Activated CD4-positive, CD25-positive, alpha-beta regulatory T cell (primary cell): ENCODE measurements at places on chromosomes 2 and 18.

- no peak for DNase-seq
Observed at GRCh38 chr2:32290000-32290339, 12.3 kb downstream of the YIPF4 start.

- DNase-seq, result no peak
Observed at GRCh38 chr2:30373881-30374302, 73.2 kb upstream of the LCLAT1 start.

DNA sequence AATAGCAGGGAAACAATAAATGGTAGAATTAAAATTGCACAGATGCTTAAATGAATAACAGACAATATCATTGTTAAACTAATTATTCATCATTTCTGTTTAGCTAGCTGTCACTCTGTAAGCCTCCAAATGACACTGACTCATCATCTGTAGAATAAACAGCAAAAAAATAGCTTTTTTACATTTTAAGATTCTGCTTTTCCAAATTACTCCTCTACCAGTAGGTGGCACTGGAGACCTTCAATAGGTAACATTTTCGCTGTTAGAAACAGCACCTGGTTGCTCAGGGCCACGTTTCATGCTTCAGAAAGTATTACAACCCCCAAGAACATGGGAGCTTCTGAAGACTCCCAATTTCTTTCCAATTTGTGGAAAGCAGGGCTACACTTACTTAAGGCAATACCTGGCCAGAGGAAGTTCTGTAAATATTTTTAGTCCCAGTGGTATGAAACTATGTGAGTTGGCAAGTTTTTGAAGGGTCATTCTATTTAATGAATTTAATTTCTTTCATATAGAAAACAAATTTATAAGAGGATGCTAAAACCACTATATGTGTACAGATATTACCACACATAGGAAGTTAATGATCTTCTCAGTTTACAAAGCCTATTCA lies 45.4 kb downstream of the TTN start:
- DNase-seq, result no peak

GRCh38 chr18:44732238-44732563 lies 51.5 kb downstream of the SETBP1 start:
- no peak for DNase-seq

DNA sequence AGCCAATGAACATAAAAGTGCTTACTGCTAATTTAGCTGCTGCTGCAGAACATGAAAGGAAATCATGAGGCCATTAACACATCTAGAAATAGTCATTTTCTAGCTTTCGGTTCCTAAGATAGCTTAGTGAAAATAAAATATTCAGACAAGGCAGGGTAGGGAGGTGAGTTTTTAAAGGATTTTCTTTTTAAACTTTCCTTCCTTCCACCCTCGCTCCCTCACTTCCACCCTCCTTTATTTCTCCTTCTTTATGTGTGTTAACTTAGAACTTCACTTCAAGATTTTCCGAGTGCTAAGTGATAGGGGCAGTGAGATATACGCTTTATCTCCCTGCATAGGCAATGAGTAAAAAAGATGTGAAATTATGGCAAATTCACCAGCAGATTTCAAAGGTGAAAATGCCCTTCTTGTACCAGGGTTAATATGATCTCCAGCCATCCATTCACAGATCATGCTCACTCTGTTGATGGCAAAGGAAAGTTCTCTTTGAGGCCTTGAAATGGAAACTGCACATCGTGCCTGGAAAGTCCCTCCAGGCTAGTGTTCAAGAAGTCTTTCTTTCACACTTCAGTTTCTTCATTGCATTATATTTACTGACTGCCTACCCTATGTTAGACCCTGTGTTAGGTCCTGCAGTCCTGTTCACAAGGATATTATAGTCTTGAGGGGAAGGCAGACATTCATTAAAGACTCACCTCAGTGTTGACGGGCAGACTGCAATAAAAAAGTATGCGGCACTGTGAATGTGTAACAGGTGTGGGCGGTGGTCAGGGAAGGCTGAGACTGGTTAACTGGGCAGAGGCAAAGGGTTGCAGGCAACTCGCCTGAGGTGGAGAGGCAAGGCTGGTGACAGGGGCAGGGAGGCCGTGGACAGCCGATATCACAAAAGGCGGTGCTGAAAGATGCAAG lies 200.8 kb downstream of the PLCL1 start:
- DNase-seq, result peak; percentile 18

DNA sequence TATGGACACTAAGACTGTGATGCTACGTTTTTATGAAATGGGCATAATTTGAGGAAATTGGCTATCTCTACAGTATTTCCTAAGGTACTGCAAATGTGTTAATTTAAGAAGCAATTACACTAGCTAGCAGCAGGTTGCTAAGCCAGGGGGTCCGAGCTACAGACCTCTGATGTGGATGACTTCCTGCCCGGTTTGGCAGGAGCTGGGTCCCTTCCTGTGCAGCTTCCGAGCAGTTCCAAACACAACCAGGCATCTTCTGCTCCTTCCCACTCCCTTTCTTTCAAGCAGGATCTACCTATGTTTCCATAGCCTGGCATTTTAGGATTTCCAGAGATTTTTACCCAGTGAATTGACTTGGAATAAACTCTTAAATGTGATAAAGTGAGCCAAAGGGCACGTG lies 55.7 kb downstream of the SCN2A start:
- DNase-seq, result no peak

DNA sequence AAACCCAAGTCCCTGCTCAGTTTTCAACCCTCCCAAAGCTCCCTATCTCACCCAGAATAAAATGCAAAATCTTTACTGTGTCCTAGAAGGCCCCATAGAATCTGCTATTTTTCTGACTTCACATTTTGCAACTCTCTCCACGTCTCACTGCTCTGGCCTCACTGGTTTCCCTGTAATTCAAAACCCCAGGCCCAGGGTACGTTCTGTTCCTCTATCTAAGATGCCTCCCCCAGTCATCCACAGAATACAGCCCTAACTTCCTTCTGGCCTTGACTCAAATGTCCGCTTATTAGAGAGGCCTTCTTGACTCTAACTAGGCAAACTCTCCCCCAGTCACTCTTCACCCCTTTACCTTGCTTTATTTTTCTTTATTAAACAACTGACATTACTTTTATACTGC lies 42.0 kb downstream of the FAM161A start:
- no peak for DNase-seq

GRCh38 chr2:43407935-43408334 lies 181.5 kb upstream of the ZFP36L2 start:
- no peak for DNase-seq

- no peak for DNase-seq
Observed at GRCh38 chr2:120255986-120256650, 3.5 kb downstream of the RALB start.

DNA sequence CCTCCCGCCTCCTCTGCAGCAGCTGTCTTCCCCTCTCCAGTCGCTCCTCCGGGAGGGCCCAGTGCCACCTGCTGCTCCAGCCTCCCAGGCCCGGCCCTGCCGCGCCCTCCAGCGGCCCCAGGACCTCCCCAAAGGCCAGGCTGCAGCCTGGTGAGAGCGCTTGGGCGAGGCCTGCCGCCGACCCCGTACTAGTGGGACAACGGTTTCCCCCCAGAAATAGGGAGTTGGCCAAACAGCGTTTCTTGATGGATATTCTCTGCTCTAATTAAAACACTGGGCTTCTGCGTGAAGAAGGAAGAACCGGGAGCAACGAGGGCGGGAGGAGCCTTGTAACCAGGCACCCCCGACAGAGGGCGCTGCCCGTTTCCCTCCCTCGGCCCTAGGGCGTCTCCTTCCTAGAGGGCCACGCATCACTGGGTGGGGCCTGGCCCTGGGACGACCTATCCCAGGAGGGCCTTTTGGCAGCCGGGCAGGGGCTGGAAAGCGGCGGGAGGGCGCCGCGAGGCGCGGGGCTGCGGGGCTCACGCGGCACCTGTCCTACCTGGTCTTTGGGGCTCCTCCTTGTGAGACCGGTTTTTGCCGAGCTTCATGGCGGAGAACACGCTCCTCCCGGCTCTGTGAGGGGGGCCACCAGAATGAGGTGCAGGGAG lies 25.4 kb upstream of the OTOF start:
- DNase-seq, result peak; percentile 52

DNA sequence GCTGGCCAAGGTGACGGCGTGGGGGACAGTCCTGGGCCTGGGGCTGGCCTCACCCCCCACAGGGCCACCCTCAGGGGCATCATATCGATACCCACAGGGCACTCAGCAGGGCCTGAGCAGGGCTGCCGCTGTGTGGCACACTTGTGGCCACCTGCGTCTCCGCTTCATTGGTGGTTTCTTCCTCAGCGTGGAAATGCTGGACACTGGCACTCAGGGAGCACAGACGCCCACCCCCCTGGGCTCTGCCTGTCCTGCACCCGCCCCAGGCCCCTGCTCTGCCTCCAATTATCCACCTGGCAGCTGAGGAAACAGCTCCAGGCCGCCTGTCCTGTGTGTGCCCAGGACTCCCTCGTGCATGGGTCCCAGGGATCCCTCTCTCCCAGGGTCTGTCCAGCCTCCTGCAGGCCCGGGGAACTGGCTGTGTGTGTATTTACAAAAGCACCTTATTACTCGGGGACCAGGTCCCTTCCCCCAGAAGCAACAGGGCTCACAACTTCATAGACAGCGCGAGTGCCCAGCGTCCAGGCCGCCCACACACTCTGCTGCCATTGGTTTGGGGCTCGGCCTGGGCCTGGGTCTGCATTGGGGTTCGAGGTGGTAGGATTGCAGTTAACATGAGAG lies 13.1 kb downstream of the CROCC2 start:
- DNase-seq, result no peak

DNA sequence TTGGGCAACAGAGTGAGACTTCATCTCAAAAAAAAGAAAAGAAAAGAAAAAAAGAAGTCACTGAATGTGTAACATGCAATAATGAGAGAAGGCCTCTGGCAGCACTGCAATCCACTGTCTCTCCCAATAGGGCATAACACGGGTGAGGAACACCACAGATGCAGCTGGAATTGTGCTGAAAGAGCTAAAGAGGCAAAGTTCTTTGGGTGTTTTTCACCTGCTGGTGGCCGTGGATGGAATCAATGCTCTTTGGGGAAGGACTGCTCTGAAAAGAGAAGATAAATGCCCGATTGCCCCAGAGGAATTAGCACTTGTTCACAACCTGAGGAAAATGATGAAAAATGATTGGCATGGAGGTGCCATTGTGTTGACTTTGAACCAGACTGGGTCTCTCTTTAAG lies 31.0 kb upstream of the CYBRD1 start:
- no peak for DNase-seq

GRCh38 chr18:48394176-48394575 lies 15.0 kb downstream of the ZBTB7C start:
- DNase-seq, result no peak

DNA sequence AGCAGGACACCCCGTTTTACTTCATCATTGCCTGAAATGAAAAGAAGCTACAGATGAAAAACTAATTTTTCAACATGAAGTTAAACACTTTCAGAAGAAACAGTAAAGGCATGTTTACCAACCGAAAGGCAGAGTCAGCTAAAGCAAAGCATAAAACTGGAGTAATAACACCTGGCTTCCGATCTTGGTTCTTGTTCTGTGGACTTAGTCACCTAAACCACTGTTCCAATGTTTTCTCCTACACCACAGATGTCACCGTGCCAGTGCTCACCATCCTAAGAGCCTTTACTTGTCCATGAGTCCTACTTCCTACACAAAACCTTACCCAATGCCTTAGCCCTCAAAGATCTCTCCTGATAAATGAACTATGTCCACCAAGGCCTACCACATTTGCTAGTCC lies 13.5 kb downstream of the MCM6 start:
- no peak for DNase-seq

- no peak for DNase-seq
Observed at GRCh38 chr18:26865557-26865956, at the start of gene AQP4. TSS of gene AQP4 (minus strand) at chr18:26865707. CDS start at chr18:26865689, 18 bp downstream.

GRCh38 chr2:126769118-126769517 lies 113.2 kb downstream of the GYPC start:
- DNase-seq, result no peak

GRCh38 chr2:40043191-40043590 lies 264.1 kb upstream of the THUMPD2 start:
- no peak for DNase-seq

GRCh38 chr2:10173258-10174005 lies 50.9 kb downstream of the RRM2 start:
- DNase-seq, result no peak

GRCh38 chr2:118807668-118808428 lies 39.6 kb downstream of the EN1 start:
- no peak for DNase-seq

- DNase-seq, result no peak
Observed at GRCh38 chr2:65586516-65586915, 154.1 kb upstream of the SPRED2 start.

GRCh38 chr2:113342650-113343049 lies 63.9 kb upstream of the PAX8 start:
- no peak for DNase-seq

DNA sequence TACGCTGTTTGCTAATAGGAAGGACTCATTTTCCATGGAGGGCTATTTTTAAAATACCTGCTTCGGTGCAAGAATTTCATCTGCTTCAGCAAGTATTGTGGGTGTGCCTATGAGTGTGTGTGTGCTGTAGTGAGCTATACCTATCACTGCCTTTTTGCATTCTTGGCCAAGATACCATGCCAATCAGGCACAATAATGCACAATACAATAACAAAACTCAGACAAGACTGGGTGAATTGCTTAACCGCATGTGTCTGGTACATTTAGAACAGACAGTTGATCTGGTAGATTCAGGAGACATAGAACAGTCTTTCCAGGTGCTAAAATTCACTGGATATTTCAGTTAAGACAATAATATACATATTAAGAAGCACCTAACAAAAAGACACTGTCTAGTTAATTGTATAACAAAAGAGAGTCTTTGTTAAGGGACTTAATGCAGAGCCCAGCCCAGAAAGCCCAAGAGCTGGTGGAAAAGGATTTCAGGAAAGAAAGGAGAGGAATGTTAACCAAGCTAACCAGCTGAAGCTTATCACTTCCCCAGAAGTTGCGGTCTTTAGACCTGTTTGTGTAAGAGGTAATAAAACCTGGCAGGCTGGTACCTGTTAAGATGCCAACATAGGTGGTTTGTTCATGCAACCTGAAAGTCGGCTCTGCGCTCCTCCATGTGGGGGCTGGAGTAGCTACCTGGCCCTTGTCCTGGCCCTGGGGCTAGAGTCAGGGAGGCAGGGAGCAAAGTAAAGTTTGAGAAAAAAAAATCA lies 153.3 kb upstream of the RBMS1 start:
- DNase-seq, result no peak

GRCh38 chr2:113240915-113241911 lies 37.5 kb downstream of the PAX8 start:
- DNase-seq, result no peak

DNA sequence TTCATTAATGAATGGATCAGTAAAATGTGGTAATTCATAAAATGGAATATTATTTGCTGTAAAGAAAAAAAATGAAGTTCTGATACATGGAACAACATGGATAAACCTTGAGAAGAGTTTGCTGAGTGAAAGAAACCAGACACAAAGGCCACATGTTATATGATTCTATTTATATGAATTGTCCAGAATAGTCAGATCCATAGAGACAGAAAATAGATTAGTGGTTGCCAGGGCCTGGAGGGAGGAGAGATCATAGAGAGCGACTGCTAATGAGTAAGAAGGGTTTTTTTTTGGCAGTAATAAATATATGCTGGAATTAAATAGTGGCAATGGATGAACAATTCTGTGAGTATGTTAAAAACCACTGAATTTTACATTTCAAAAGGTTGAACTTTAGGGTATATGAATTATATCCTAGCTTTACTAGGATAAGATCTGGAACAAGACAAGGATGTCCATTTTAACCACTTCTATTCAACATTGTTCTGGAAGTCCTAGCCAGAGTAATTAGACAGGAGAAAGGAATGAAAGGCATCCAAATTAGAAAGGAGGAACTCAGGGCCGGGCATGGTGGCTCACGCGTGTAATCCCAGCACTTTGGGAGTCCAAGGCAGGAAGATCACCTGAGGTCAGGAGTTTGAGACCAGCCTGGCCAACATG lies 48.8 kb downstream of the MAPRE2 start:
- no peak for DNase-seq

GRCh38 chr18:48590678-48591077 lies 51.8 kb downstream of the CTIF start:
- DNase-seq, result no peak

GRCh38 chr2:171034315-171034714 lies 105.3 kb downstream of the GORASP2 start:
- no peak for DNase-seq
